Colonic mucosa (tissue), 4 donors: ENCODE measurements at places on chromosomes 4 and X.

GRCh38 chr4:140018931-140019618 lies 134.9 kb downstream of the MAML3 start:
- DNase-seq = no peak

GRCh38 chr4:42824278-42824977 lies 68.1 kb upstream of the GRXCR1 start:
- DNase-seq = no peak

GRCh38 chrX:110846071-110846470 lies 50.5 kb upstream of the CHRDL1 start:
- no peak for DNase-seq

GRCh38 chrX:19735244-19735643 lies 152.2 kb downstream of the SH3KBP1 start:
- no peak for DNase-seq

DNA sequence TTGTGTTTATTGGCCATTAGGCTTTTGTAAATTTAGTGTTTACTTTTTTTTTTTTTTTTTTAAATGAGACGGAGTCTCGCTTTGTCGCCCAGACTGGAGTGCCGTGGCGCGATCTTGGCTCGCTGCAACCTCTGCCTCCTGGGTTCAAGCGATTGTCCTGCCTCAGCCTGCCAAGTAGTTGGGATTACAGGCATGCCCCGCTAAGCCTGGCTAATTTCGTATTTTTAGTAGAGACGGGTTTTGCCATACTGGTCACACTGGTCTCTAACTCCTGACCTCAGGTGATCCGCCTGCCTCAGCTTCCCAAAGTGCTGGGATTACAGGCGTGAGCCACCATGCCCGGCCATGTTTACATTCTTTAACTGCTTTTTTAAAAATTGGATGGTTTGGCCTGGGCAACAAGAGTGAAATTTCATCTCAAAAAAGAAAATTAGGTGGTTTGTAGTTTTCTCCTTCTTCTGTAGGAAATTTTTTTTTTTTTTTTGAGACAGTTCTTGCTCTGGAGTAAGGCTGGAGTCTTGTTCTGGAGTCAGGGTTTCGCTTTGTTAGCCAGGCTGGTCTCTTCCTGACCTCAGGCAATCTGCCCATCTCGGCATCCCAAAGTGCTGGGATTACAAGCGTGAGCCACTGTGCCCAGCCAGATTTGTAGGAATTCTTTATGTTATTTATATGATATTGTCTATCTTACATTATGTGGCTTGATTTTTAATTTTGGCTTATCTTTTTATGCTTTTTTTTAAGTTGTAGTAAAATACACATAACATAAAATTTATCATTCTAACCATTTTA lies 15.1 kb downstream of the UBE2K start:
- no peak for DNase-seq

DNA sequence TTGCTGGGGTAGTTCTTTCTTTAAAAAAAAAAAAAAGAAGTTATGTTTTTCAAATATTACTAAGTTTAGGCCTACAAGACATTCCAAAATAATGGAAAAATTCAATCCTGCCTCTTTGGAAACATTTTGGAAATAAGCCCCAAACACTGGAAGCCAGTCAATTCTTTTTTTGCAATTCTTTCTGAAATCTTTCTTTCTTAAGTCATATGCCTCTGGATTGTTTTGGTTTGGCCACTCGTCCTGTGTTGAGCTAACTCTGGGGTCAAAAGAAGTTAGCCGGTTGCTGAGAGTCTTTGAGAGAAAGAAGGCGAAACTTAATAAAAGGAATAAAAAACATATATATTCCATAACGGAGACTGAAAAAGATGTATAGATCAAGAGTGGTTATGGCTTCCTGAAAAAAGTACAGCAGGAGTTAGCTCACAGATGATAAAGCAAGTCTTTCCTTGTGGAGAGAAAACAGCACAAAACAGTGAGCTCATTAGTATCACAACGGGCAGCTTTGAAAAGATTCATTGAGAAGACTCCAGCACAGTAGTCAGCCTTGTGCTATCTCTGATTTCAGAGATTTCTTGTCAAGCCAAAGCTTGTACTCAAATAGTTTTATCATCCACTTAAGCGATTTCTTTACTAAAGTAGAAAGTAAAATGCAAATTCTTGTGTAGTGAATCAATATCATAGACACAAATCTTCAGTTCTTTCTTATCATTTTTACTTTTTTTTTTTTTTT lies 64.8 kb downstream of the PLS3 start:
- no peak for DNase-seq

DNA sequence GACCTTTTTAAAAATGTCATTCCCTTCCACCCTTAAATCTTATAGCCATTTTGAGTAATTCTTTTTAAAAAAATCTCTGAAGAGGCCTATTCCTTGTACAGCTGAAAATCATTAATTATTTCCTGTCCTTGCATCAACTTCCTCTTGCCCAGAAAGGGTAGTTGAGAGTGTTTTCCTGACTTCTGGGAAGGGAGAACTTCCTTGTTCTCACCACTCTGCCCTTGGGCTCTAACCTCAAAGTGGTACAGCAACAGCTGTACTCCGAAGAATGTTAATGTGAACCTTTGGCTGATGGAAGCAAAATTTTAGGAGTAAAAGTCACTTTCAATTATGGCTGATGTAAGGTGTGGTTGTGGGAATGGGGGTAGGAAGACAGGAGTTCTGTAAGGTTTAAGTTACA lies 15.1 kb upstream of the FABP2 start:
- no peak for DNase-seq

GRCh38 chrX:140091125-140091886 lies 126.0 kb upstream of the CXorf66 start:
- DNase-seq = peak; percentile 18

DNA sequence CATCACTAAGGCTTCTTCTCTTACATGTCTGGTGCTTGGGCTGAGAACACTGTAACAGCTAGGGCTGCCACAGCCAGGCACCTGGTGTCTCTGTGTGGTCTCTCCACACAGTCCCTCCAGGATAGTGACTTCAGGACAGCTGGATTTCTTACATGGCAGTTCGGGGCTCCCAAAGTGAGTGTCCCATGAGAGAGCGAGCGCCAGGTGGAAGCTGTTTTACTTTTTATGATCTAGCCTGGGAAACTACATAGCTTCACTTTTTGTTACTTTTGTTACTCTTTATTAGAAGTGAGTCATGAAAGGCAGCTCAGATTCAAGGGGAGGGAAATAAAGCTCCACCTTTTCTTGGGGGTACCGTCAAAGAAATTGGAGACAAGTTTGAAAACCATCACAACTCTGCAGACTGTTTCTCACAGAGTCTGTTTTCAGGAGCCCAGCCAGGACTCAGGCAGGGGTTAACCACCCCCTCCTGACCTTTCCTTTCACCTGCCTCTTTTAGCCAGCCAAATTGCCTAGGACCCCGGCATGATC lies 373.0 kb downstream of the MID1IP1 start:
- DNase-seq = no peak

GRCh38 chr4:165360985-165361670 lies 17.7 kb upstream of the CPE start:
- no peak for DNase-seq

DNA sequence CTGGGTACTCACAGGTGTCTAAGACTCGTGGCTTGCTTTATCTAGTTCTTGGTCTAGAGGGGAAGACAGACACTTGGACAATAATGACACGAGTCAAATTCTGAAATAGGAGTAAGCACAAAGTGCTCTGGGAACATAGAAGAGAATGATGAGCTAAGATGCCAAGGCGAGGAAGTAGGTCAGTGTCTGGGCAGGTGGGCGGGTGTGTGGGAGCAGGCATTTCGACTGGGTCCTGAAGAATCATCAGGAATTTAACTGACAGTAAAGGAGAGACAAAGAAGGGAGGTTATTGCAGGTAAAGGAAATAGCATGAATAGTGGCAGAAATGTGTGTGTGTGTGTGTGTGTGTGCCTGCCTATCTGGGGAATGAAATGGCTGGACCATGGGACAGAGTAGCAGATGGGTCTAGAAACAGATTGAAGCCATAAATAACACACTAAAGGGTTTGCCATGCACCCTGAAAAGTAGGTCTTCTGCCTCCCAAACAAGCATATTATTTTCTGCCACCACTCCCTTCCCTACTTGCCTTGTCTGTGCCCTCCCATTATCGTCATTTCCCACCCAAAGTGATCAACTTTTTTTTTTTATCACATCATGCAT lies 58.4 kb upstream of the SLC25A43 start:
- DNase-seq = no peak

DNA sequence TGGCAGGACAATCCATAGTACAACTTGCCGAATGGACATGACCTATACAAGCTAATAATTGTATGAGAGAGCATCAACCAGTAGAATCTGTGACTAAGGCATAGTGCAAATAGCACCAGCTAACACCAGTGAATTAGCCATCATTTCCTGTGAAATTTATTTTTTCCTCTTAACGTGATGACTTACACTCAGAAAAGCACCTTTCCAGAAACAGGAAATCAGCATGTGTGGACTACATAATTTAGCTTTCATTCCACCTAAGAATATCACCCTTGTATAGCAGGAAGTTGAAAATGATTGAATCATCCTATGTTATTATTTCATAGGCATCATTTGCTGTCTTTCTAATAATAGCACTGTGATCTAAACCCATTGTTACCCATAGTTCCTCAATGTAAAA lies 1393.4 kb upstream of the PCDH7 start:
- no peak for DNase-seq

GRCh38 chrX:108511721-108512120 lies 72.1 kb downstream of the COL4A5 start:
- DNase-seq = no peak

DNA sequence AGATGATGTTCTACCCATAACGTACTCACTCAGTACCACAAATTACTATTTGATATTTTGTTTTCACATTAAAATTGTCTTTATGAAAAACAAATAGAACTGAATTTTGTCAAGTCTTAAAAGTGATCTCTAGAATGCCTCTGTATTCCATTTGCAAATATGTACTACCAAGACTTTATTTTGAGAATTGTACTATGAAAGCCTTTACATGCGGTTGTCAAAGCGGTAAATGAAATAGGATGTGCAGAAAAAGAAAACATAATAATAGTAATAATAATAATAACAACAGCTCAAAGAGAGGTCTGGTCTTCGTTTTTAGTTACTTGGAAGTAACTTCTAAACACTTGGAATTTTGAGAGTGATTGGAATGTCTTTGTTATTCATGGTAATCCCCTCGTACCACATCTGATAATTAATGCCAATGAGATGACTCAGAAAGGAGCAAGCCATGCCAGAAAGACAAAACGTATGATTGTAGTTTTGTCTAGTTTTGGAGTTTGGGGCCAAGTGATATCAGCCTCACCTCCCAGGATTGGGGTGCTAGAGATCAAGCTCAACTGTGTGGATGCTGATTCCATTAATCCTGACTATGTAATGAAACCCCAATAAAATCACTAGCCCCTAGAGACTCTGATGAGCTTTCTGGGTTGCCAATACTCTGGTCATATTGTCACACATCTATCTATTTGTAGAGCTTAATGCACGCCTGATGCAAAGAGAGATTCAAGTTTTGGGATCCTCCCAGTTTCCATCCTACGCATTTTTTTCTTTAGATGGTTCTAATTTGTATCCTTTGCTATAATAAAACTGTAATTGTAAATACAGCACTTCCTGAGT lies 20.2 kb upstream of the CTSO start:
- no peak for DNase-seq

DNA sequence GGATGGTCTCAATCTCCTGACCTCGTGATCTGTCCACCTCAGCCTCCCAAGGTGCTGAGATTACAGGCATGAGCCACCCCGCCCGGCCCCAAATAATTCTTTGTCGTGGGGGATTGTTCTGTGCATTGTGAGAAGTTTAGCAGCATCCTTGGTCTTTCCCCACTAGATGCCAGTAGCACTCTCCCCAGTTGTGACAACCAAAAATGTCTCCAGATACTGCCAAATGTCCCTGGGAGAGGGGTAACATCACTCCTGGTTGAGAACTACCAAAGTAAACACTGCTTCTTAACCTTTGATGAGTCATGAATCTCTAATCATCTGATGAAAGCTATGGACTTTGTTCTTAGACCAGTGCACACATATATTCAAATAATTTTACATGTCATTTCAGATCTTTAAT lies 90.7 kb upstream of the BRS3 start:
- no peak for DNase-seq

DNA sequence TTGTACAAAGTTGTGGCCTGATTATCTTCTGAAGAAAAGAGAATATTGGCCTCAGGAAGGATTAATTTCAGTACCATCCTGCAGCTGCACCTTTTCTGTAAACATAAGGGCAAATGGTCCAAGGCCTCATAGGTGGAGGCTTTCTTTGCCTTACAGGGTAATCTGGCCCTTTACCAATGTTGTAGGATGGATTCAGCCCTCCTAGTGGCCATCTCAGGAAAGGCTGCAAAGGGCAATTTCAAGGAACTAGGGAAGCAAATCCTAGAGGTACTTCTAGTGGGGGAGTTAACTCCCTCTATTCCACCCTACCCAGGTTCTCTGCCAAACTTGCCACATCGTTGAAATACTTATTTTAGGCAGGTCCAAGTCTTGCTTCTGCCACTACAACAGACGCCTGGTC lies 57.6 kb downstream of the UGT2B11 start:
- DNase-seq = no peak

DNA sequence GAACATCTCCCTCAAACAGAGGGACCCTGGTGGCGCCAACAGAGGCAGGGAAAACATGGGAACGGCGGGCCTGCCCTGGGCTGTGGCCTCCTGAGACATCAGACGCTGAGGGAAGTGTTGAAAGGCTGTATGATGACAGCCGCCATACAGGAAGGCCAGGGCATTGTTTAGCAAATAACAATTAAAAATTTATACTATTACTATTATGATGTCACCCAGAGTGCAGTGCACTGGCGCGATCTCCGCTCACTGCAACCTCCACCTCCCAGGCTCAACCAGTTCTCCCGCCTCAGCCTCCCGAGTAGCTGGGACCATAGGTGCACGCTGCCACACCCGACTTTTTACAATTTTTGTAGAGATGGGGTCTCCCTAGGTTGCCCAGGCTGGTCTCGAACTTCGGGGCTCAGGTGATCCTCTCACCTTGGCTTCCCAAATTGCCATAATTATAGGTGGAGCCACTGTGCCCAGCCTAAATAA lies 54.6 kb downstream of the CPZ start:
- DNase-seq = peak; percentile 3

GRCh38 chr4:13413729-13414437 lies 70.3 kb downstream of the RAB28 start:
- no peak for DNase-seq

DNA sequence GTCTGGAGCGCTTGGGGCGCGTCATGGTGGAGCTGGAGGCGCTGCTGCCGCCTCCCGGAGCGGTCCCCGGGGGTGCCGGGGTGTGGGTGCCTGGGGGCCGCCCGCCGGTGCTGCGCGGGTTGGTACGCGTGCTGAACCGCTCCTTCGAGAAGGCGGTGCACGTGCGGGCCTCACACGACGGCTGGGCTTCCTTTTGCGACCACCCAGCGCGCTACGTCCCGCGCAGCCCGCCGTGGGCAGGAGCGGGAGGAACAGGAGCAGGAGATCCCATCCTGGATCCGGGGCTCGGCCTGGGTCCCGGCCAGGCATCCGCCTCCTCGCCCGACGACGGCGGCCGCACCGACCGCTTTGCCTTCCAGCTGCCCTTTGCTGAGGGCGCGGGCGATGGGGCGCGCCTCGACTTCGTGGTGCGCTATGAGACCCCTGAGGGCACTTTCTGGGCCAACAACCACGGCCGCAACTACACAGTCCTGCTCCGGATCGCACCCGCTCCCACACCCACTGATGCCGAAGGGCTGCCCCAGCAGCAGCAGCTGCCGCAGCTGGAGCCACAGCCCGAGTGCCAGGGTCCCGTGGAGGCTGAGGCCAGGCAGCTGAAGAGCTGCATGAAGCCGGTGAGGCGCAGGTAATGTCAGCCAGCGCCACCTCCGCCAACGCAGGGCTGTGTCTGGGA lies 792 bp downstream of the PPP1R3F start:
- DNase-seq = no peak

- DNase-seq = no peak
Measured at GRCh38 chr4:43348591-43348990, 456.1 kb downstream of the GRXCR1 start.
